Adrenal gland (tissue), 19 donors: ENCODE measurements at places on chromosomes 5 and 9.

DNA sequence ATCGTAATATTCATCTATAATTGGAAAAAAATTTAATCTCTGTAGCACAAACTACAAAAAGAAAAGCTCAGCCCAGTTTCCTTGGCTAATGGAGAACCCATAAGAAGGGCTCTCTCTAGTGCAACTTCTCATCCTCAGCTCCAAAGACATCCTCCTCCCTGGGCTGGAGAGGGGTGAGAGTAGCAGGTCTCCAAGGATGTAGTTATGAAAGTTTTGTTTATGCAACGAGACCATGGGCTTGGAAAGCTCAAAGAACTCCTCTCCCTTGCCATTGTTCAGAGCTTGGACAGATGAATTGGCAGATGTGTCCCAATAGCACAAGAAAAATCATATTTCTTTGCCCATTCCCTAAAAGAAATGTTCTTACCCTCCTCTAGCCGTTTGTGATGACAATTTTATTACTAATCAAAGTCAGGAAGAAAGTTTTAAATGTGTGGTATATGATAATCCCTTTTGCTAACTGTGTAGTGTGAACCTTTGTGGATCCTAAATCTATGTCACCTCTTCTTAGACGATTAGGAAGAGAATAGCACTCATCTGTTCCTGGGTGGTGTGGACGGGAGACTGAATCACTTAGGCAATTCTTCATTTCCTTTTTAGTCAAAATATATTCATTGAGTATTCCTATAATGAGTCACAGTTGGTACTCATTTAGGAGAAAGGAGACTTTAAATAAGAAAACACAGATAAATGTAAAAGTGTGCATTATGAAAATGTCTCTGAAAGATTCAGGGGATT is 52.2 kb downstream of the GARNL3 start:
- no peak for DNase-seq

DNA sequence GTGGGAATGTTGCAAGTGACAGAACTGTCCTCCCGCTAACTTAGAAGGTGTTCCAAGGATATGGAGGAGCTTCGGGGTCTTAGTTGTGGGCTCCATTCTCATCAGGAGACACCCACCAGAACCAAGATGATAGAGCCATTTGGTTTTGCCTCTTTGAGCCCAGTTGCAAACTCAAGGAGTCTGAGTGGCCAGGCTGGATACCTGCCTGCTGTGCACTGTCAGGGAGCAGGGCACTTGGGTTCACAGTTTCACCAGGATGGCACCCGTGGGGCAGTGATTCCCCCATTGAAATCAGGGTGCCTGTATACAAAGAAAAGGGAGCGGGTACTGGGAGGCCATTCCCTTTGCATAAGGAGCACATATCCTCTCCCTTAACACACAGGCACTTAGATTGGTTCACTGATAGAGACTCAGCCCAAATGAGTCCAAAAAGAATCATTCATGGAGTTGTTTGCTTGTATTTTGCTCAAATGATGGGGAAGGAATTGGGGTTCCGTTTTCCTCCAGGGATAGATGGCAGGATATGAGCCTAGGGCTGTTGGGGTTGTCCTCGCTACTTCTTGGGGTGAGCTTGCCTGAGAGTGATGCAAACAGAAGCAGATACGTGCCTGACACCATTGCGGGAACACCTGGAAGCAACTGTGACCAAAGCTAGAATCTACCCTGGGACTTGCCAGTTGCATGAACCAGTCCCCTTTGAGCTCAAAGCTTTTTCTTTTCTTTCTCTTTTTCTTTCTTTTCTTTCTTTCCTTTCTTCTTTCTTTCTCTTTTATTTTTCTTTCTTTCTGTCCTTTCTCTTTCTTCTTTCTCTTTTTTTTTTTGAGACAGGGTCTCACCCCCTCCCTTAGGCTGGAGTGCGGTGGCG is 1.3 kb upstream of the PRR7 start:
- no peak for DNase-seq

DNA sequence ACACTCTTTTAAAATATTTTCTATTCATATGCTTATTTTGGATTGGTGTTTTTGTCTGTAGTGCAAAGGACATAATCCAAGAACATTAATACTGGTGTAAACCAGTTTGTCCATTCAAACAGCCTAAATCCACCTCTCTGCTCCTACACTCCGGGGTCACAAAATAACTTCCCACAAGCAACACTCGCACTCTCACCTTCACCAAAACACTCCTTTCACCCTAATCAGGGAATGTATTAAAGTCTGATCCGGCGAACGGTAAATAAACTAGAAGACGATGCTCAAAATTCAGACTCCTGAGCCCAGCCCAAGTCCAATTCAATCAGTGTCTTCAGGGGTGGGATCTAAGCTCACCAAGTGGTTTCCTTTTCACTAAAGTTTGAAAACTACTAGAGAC is 649 bp downstream of the AP3B1 start:
- DNase-seq = no peak

GRCh38 chr9:125889476-125890419 is 142.6 kb downstream of the PBX3 start:
- peak; percentile 35 for DNase-seq

GRCh38 chr5:141519605-141520565 is 31.0 kb downstream of the PCDHGC5 start:
- DNase-seq = no peak

DNA sequence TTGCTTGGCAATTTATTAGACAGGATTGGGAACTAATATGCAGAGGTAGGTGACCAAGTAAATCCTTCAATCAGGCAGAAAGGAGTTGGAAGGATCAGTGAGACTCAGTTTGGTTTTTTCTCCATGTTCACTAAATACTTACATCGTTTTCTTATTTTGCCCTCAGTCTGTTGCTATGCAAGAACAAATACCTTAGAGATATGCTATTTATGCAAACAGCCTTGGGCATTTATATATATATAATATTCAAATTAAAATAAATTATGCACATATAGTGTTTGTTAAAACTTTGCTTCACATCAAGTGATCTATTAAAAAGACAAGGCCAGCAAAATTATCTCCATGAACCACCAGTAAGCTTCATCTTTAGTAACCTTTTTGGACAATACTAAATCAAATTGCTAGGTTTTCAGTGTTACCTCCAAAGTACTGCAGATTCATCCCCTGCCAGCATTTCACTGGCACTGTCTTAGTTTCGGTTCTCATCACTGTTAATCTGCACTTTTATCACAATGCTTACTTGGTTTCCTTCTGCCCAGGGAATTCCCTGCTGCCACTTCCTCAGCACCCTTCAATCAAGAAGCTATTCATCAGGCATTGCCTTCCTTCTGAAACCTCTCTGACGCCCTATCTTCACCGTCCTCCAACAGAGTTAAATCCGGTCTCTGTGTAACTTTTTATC is 26.0 kb upstream of the LIFR start:
- no peak for DNase-seq

DNA sequence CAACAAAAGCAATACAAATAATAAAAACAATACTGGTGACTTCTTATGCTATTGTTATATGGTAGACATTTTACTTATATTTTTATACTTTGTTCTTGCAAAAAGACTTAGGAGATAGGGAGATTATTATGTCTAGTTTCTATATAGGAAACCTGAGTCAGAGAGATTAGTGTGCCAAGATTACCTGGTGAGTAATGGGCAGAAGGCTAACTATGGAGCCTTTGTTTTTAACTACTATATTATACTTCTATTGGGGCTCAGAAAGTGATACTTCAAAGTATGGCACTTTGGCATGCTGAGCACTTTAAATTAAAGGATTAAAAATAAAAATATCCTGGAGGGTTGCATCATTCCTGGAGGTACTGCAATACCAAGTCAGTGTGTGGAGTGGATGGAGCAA is 117.5 kb upstream of the CLINT1 start:
- DNase-seq = no peak

DNA sequence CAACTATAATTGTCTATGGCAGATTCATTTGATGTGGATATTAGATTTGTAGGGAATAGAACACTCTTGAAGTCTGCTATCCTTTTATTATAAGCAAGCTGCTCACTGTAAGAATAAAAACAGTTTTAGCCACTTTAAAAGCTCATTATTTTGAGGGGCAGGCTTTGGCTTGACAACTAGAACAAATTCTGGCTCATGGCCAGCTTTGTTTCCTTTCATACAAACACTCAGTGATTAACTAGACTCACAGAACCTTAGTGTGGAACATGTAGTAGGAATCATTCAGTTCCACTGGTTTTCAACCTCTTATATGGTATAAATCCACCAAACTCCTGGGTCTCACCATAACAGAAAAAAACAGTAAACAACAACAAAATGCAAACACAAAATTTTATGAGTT is 27.4 kb upstream of the CEP120 start:
- no peak for DNase-seq

GRCh38 chr5:153358315-153358976 is 132.0 kb upstream of the GRIA1 start:
- no peak for DNase-seq

DNA sequence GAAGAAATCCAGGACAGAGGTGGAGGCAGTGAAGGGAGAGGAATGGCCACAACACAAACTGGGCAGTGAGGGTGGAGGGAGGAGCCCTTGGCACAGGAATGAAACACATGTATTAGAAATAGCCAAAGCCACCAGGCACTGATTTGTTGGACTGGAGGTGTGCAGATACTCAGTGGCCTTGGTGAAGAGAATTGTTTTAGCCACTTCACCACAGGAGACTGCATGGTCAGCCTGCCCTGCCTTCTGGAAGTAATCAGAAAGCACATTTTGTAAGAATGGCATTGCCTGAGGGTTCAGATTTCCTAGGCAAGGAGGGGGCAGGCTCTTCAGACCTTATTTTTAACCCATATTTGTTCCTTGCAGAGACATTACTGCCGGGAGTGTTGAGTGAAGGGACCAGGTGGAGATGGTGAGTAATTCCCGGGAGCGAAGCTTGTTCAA is 2.2 kb downstream of the SGCD start:
- peak; percentile 25 for DNase-seq

- DNase-seq = no peak
Observed at GRCh38 chr9:124040186-124040931, 28.8 kb downstream of the LHX2 start.

- no peak for DNase-seq
Observed at GRCh38 chr9:127186806-127187205, 64.4 kb upstream of the ANGPTL2 start.

- DNase-seq = peak; percentile 77
Observed at GRCh38 chr9:134236001-134236421, 71.6 kb upstream of the RNU6ATAC start.

- DNase-seq = no peak
Observed at GRCh38 chr5:53038196-53038847, 49.2 kb downstream of the ITGA2 start.

DNA sequence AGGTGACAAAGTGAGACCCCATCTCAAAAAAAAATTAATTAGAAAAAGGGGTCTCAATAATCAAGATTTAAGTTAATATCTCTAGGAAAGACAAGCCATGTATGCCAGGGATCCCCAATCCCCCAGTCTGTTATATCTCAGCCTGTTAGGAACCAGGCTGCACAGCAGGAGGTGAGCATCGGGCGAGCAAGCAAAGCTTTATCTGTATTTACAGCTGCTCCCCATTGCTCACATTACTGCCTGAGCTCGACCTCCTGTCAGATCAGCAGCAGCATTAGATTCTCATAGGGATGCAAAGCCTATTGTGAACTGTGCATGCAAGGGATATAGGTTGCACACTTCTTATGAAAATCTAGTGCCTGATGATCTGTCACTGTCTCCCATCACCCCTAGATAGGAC is 116.8 kb downstream of the TARS1 start:
- DNase-seq = no peak

DNA sequence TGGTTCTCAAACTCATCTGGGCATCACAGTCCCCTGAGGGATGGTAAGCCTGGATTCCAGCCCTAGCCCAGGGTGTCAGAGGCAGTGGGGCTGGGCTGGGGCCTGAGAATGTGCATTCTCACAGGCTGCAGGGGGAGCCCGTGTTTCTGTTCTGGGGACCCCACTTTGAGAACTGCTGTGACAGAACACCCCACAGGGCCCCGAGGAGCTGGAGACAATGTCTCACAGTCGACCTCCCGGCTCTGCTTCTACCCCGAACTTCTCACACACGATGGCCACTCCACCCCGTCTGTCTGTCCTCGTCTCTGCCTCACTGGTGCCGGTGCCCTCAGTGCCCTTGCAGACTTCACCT is 130.0 kb downstream of the CACNA1B start:
- DNase-seq = no peak

DNA sequence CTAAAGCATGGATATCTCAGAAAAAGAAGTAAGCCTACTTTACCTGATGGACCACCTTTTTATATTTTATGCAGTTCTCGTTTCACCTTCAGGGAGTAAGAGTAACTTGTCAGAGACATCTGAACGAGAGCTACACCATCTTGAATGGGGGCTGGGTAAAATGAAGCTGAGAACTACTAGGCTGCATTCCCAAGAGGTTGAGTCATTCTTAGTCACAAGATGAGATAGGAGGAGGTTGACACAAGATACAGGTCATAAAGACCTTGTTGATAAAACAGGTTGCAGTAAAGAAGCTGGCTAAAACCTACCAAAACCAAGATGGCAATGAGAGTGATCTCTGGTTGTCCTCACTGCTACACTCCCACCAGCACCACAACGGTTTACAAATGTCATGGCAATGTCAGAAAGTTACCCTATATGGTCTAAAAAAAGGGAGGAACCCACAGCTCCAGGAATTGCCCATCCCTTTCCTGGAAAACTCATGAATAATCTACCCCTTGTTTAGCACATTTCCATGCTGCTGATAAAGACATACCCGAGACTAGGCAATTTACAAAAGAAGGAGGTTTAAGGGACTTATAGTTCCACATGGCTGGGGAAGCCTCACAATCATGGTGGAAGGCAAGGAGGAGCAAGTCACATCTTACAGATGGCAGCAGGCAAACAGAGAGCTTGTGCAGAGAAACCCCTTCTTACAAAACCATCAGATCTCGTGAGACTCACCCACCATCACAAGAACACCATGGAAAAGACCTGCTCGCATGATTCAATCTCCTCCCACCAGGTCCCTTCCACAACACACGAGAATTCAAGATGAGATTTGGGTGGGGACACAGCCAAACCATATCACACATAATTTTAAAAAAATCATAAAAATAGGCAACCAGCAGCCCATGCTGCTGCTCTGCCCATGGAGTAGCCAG is 62.5 kb downstream of the GIN1 start:
- DNase-seq = no peak

DNA sequence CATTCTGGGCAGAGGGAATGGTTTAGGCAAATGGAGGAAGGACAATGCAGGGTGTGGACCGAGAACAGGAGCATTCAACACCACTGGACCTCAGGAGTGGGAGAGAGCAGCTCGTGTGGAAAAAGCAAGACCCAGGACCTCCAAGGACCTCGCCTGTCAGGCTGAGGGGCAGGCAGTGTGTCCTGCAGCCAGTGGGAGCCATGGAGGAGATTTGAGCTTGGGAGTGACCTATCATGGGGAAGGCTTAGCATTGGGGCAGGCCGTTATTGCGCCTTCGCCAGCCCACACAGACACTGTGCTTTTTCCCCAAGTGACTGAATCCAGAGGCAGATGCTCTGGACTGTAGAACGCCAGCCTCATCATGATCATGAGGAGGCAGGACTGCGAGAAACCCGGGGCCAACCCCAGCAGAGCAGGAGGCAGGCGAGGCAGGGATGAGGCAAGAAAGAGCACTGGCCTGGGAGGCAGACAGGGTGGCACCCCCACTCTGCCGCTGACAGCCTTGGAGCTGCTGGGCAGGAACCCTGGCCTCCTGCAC is 3.3 kb downstream of the CDHR2 start:
- no peak for DNase-seq
